ENCODE measurements at places on chromosomes 5 and 9.

DNA sequence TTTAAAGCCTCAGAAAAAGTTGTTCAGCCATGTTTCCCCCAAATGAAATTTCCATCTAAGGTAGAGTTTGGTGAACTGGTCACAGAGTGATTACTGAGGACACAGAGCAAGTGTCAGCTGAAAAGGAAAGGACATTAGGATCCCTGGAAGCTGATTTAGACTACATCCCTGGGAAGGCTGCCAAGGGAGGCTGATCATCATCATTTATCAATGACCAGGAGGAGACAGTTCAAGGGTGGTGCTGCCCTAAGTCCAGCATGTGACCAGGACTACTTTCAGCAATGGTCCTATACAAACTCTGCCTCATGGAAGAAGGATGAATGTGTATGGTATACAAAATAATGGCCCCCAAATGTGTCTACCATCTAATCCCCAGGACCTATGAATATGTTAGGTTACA, 120.6 kb downstream of the PIK3R1 start:
- DNase-seq: no peak

DNA sequence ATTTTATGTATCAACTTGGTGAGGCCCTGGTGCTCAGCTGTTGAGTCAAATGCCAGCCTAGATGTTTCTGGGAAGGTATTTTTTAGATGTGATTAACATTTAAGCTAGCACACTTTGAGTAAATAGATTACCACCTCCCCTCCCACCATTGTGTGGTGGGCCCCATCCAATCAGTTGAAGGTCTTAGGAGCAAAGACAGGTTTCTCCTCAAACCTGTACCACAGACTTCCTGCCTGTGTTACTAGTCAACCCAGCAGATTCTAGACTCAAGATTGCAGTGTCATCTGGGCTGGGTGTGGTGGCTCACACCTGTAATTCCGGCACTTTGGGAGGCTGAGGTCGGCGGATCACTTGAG, 33.8 kb downstream of the MRPL36 start:
- no peak for DNase-seq

- DNase-seq: no peak
Observed at GRCh38 chr5:63127054-63127453, 548.4 kb downstream of the LRRC70 start.

GRCh38 chr5:172437445-172438318, 16.6 kb downstream of the SH3PXD2B start:
- DNase-seq: peak; percentile 33

GRCh38 chr9:128099231-128099931, 28.1 kb downstream of the PTGES2 start:
- DNase-seq: no peak

DNA sequence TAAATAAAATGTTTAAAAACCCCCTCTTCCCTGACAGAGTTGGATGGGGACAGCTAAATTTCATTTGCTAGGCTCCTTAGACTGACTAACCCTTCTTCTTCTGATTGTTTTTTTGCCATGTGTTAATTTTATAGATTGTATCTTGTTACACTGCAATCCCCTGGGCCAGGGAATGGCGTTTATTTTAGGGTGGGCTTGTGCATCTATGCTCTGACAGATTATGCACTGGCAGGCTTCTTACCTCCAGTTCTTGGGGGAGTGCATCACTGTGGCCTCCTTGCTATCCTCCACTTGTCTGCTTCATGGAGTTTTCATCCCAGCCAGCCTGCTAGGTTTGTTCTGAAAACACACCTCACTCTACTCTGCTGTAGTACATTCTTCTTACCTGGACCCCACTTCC, 159.8 kb downstream of the DROSHA start:
- DNase-seq: no peak

DNA sequence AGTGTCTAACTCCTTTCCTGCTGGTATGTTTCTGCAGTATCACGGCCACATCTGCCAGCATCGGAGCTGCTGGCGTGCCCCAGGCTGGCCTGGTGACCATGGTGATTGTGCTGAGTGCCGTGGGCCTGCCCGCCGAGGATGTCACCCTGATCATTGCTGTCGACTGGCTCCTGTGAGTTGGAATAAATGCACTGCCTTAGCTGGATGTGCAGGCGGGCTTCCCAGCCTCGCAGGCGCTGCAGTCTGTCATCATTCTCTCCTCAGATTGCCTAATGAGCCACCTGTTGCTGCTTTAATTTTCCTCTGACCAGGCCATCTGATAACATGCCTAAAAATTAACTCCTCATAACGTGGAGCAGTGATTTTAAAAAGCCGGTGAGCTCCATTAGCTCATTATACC, 79.1 kb upstream of the PLPP6 start:
- DNase-seq: no peak

DNA sequence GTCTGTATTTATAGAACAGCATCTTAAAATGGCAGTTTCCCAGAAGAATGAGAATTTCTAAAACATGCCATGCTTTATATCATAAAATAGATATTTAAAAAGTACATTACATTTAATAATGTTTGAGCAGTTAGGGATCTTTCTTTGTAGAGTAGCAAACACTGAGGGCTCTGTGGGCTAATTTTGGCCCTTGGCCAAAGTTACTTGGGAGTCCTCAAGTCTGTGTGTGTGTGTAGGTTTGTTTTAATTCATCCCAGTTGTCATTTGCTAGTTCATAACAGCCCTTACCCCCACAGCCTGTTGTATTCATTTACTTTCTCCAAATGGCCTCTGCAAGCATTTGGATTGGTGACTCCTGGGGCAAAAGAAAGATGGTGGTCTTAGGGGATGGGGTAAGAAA, 576.4 kb upstream of the SGCD start:
- DNase-seq: no peak
